Stimulated activated CD4-positive, alpha-beta T cell treated with anti-CD3 and anti-CD28 coated beads, Interleukin-12 subunit alpha, Interleukin-12 subunit beta, amount 100 ng/mL, for 24 hours (primary cell): ENCODE measurements at places on chromosomes 7 and 10.

DNA sequence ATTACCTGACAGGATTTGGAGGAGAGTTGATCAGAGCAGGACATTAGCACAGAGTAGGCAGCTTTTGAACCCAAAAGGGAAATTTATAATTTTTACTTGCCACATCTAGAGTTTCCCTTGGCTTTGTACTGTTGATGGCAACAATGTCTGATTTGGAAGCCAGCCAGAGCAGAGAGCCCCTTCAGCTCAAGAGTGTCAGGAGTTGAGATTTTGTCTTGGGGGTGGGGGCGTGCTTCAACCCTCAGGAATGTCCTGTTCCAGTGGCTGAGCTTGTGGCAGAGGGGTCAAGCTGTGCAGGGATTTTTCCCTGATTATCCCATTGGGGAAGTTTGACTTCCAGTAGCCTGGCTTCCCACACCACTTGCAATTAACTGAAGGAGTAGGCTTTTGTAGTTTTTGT, 27.0 kb downstream of the SP4 start:
- no peak for DNase-seq

- DNase-seq, result no peak
Measured at GRCh38 chr10:26665080-26666048, 32.1 kb upstream of the PDSS1 start.

DNA sequence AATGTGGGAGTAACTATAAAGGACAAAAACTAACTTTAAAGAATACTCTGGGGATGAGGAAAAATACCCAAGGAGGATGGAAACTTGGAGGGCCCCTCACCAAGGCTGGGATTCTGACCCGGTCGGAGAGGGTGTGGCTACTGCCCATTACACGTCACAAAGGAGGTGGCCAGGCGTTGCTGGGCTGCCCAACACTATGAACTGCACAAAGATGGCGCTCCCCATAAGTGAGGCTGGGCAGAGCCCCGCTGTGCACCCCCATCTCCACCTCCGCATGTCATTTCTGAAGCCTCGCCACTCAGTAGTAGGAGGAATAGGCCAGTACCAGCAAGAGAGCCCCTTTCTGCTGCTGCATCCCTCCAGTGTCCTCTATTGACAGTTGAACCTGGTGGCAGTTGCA, 290.1 kb upstream of the ZNF32 start:
- no peak for DNase-seq

- no peak for DNase-seq
Measured at GRCh38 chr7:33716581-33717477, 188.5 kb upstream of the BMPER start.

- no peak for DNase-seq
Measured at GRCh38 chr10:93615576-93616235, 3.4 kb downstream of the PDE6C start.

DNA sequence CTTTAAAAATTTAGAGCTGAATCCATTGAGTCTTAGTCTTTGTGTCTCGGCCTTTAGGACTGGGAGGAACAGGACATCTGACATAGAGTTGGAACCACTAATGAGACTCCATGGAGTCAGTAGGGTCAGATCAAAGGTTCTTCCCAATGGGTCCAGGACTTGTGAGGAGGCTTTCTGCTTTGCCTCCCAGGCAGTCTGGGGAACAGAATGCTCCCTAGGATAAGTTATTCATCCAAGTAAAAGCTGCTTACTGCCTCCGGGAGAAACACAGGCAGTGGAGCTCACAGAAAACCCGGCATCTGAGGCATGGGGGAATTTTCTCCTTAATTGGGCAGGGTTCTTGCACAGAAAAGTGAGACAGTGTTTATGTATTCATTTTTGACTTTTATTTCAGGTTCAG, 216.4 kb downstream of the SEC23IP start:
- DNase-seq, result no peak

DNA sequence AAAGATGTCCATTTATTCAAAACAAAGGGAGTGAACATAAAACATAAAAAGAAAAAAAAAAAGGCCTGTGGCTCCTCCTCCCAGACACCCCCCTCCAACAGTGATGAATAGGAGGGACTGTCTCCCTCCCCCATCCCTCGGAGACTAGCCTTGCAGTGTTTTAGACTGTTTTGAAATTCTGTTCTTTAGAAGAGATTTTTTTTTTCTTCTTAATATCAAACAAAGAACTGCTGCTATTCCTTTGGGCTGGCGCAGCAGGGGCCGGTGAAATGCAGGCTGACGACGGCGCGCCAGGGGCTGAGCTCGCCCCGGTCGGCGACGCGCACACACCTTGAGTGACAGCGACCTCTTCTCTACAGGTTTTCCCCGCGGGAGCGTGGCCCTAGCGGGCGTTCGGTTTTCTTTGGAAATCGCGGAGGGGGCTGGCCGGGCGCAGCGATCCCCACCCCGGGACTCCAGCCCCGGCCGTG, at the start of gene LANCL2:
LANCL2 (plus strand) TSS at position 133 of the 470 bp plus-strand sequence. CDS start 689 bp downstream, outside the sequence.
- peak; percentile 34 for DNase-seq

- DNase-seq, result no peak
Measured at GRCh38 chr10:5440206-5440605, 27.8 kb downstream of the NET1 start.

DNA sequence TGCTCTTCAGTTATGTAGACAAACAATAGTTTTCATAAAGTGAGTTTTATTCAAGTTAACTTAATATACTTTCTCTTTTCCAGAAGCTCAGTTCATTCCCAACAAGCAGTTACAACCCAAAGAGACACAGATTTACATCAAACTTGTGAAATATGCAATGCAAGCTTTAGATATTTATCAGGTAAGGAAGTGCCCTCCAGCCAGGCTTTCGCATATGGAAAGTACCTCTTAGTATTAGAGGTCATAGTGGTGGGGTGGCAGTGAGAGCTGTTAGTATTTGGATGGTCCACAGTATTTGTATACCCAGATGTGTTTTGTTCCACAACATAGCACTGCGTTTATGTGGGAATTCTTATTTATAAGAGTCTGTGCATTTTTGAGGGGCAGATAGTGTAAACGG, 32.1 kb downstream of the TRRAP start:
- no peak for DNase-seq

- DNase-seq, result no peak
Measured at GRCh38 chr10:125000366-125001312, 58.7 kb downstream of the ZRANB1 start.

GRCh38 chr7:46616636-46617035, 695.6 kb upstream of the IGFBP3 start:
- no peak for DNase-seq

GRCh38 chr7:31974351-31974750, 95.9 kb downstream of the PDE1C start:
- DNase-seq, result no peak

DNA sequence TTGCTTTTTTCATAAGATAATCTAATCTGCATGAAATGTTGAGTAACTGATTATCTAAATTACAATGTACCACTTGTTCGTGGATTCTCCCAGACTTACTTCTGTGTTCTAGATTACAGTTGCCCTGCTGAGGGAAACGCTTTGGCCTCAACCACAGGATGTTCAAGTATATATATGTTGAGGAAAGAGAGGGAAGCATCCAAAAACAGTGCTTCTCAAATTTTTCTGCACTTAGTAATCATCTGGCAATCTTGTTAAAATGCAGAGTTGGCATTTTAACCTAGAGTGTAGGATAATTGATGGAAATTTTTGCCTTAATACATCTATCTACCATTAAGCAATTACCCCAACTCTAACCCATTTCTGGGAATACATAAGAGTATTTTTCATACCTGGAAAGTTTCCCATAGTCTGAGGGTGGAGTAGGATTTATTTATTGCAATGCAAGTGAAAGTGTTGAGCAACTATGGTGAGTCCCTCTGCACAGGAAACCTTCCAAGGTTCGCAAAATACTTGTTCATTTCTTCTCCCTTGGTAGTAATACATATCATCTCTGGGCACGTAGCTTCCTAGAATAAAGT, 59.6 kb upstream of the C1GALT1 start:
- no peak for DNase-seq
